A549 treated with ZK216348 at 1 μM for 4 hours (cell line): ENCODE measurements at places on chromosomes 13 and 19. TPM values are rescaled to one million over a fixed set of nuclear protein-coding genes. Genes with fewer than 3 reads are reported as not detected.

Gene SPINT2
- total RNA-seq, result 246 to 361 TPM (median 324 TPM) in 5 replicates

Gene ZNF507
- total RNA-seq, result 11.5 to 21.0 TPM (median 16.2 TPM) in 5 replicates

Gene GET3
- total RNA-seq, result 63.4 to 104 TPM (median 94.9 TPM) in 5 replicates

Gene FUT1
- total RNA-seq, result 0.04 to 0.08 TPM (median 0.05 TPM) in 4 of 5 replicates, not detected in the other

Gene CDX2
- 0.56 to 1.3 TPM (median 0.95 TPM) in 5 replicates for total RNA-seq

Gene CASP14
- not detected in 5 replicates for total RNA-seq

Gene C19orf73
- total RNA-seq, result 0.70 to 2.4 TPM (median 1.8 TPM) in 5 replicates

Gene MAST1
- 0.98 to 2.5 TPM (median 2.5 TPM) in 5 replicates for total RNA-seq

Gene LGALS14
- not detected in 5 replicates for total RNA-seq

Gene COMP
- 0.09 to 0.15 TPM (median 0.12 TPM) in 4 of 5 replicates, not detected in the other for total RNA-seq

Gene CYP2F1
- not detected in 5 replicates for total RNA-seq
